ENCODE measurements at places on chromosomes 6 and 20. TPM values are rescaled to one million over a fixed set of nuclear protein-coding genes. Genes with fewer than 3 reads are reported as not detected.

ARMC12 gene
- total RNA-seq = not detected

SCGN gene
- total RNA-seq = not detected

CD83 gene
- total RNA-seq = 13.0 TPM

SLC13A3 gene
- not detected for total RNA-seq

COL12A1 gene
- 24.2 TPM for total RNA-seq

C20orf202 gene
- total RNA-seq = not detected

CRIP3 gene
- total RNA-seq = 0.29 TPM

FAXC gene
- total RNA-seq = 3.9 TPM

DNA sequence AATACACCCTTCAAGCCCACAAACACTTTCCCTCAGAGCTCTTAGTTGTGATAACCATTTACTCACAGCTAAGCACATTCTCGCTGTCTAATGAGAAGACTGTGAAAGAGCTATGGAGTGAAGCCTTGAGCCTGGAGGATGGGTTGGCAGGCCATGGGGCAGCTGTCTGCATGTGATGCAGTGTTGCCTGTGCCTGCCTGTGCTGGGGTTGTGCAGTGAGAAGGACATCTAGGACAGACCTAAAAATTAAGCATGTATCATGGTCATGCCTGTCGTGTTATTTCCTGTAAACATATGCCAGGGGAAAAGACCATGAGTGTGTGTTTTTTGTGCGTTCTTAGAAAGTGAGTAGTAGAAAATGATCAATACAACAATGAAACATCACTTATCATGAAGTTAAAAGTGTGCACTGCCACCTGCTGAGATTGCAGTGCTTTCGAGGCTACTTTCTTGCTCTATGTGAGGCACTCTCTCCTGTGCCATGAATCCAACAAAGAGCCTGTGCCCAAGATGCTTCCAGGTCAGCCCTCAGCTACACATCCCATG, 8.1 kb upstream of the ZC3H12D start:
- no peak for DNase-seq

GRCh38 chr6:36169023-36170007, 27.2 kb upstream of the BRPF3 start:
- no peak for DNase-seq

DNA sequence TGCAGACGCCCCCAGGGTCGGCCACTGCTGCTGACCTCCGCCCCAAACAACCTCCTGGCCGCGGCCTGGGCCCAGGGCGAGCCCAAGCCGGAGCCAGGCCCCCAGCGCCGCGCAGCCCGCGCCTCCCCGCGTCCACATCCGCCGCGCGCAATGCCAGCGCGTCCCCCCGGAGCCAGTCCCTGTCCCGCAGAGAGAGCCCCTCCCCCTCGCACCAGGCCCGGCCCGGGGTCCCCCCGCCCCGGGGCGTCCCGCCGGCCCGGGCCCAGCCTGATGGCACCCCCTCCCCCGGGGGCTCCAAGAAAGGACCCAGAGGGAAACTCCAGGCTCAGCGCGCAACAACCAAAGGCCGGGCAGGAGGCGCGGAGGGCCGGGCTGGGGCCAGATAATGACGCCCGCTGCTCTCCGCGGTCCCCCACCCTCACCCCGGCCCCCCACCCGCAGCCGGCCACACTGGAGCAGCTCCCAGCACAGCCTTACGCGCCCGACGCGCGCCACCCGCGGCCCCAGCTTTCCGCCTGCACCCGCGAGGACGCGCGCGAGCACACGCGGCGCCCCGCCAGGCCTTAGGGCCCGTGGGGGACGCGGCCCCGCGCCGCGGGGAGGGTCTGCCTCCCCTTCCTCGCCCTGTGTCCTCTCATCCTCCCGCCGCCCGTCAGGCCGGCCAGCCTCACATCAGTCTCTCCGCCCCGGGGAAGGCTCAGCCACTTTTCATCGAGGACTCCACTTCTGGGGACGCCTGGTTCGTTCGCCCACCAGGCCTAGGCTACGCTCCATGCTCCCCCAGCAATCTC, 12.9 kb upstream of the SLC22A7 start:
- no peak for DNase-seq

GRCh38 chr6:29702519-29703103, 20.6 kb upstream of the HLA-F start:
- DNase-seq = peak; percentile 43

- peak; percentile 23 for DNase-seq
These were observed 6.5 kb upstream of the GRIK2 start for GRCh38 chr6:101386982-101387381.

DNA sequence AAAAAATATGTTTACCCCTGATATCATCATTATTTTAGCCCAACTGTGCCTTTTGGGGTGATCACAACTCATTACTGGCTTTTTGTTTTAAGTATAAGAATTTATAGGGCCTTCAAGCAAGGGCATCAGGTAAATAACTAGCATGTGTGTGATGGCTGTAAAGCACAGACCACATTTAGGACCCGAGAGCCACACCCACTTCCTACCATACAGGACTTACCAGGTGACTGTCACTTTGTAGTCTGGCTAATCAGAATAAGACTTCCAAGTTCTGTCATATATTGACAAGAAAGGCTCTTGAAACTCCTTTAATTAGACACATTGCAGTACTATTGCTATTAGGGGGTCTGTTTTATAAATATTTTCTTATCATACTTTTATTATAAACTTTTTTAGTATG, 31.1 kb downstream of the TMEM242 start:
- no peak for DNase-seq

- DNase-seq = no peak
These were observed 88.2 kb downstream of the HIVEP2 start for GRCh38 chr6:142856624-142857232.

DNA sequence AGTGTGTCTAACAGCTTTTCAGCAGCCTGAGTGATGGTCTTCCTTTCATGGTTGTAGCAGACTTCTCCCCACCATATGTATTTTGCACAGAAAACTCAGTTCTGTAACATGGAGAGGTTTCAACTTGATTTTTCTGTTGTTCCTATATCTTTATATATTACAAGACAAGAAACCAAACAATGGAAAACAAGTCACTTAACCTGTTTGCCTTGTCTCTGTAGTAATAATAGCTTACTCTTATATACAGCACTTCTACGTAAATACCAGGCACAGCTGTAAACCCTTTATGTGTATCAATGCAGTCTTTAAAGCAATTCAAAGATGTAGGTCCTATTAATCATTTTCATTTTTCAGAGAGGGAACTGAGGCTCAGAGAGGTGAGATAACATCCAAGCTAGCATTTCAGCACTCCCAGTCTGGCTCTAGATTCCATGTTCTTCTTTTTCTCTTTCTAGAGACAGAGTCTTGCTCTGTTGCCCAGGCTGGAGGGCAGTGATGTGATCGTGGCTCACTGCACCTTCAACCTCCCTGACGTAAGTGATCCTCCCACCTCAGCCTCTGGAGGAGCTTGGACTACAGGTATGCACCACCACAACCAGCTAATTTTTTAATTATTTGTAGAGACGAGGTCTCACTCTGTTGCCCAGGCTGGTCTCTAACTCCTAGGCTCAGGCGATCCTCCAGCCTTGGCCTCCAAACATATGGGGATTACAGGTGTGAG, 90.4 kb downstream of the DTNBP1 start:
- no peak for DNase-seq

GRCh38 chr6:110656492-110656891, 158.8 kb downstream of the CDK19 start:
- DNase-seq = peak; percentile 78

- DNase-seq = no peak
These were observed 6.8 kb downstream of the ADA start for GRCh38 chr20:44644667-44645131.

GRCh38 chr6:57108691-57109090, 18.7 kb downstream of the ZNF451 start:
- no peak for DNase-seq

GRCh38 chr6:109485266-109485935, 2.4 kb upstream of the ZBTB24 start:
- DNase-seq = peak; percentile 23

DNA sequence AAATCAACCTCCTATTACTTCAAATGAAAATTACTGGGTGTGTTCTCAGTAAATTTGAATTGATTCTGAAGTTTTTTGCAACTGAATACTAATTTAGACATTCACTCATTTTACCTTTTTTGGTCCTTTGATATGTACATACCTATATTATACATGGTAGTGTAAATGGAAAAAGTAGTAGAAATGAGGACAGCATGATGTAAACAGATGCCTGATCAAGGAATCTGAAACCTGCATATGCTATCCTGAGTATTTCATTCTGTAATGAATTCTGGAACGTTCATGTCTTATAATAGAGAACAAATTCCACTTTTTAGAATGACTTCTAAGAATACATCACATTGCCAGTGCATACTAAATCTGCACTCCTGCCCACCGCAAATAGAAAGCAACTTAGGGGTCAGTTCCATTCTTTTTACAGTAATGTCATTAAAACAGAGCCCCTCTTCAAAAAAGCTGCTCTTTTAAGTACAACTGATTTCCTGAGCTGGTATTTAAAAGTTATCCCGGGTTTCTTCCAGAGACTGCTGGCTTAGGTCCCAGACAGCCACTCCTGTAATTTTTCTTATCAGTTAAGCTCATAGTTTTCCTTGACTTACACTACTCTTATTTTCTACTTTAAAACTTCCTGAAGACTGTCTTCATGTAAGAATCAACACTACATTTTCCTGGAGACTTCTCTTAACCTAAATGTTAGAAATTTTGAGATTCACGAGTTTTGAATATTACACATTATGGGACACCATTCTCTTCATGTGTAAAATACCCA, 48.4 kb downstream of the MAP3K7 start:
- no peak for DNase-seq

GRCh38 chr6:168101590-168102314, 22.7 kb upstream of the FRMD1 start:
- no peak for DNase-seq

DNA sequence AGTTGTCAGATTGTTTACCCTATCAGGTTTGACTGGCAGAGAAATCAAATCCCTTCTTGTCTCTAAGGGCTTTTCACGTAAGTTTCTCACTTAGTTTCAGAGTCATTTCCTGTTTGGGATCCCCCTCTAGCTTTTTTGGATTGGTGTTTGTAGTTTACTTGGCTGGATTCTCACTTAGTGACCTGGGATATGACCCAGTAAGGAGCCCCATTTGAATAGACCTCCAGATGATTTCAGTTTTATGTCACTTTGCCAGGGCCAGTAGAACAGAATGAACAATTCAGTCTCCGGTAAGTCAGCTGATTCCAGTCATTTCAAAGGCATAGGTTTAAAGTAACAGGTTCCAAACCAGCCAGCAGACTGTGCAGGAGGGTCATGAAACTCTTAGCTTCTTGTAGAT, 8.2 kb downstream of the FAM135A start:
- no peak for DNase-seq

DNA sequence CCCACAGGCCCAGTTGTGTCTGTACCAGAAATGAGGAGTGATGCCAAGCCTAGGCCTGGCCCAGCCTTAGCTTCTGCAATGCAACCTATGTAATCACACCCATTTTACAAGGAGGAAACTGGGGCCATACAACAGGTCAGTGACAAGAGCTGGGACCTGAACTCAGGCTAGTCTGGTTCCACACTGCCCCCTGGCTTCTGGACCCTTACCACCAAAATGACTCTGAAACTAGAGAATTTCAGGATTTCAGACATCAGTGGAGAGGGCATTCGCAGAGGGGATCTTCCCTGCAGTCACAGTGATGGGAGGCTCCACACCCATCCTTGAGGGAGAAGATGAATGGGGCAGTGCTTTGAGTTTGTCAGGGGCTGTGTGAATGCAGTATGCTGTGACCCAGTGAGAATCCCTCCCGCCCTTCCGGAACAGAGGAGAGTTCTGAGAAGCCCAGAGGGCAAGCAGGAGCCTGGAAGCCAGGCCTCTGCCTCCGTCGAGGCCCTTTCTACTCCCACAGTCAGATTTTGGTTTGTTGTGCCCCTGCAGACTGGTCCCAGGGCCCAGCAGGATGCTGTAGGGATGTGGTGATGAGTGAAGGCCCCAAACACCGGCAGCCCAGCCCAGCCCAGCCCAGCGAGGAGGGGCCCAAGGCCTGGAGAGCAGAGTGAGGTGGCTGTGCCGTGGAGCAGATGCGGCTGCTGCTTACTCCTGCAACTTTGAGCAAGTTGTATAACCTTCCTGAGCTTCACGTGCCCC, 48.1 kb upstream of the MYL9 start:
- DNase-seq = peak; percentile 12

DNA sequence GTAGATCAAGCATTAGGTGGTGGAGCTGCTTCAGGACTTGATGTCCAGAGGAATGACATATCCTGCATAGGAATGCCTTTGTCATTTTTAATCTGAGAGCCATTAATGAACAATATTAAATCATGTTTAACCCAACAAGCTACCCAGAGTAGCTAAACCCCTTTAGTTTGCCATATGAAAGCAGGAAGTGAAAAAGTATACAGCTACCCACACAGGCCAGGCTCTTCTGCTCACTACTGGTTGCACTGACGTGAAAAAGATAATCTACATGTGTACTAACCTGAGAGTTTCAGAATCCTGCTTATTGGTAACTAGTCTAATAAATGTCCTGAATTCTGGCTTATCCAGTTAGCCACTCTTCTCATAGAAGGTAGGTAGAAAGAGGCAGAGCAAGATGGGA, 19.9 kb downstream of the GLYATL3 start:
- no peak for DNase-seq

GRCh38 chr20:24572862-24573261, 103.4 kb downstream of the SYNDIG1 start:
- no peak for DNase-seq

DNA sequence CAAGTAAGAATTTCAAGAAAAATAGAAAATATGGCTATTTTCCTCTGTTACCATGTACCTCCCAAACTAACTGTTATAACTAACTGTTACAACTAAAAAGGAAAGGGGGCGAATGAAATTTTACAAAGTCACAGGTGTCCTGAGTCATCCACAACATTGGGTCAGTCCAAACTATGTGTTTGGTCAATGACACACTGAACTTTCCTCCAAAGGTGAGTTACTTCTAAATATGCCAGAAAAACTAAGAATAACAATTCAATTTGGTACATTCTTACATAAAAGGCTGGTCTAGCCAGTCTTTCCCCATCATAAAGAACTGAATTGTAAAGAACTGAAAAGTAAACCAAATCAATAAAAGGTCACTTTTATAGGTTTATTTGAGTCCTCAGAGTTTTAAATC, 44.3 kb downstream of the ILRUN start:
- DNase-seq = peak; percentile 77

DNA sequence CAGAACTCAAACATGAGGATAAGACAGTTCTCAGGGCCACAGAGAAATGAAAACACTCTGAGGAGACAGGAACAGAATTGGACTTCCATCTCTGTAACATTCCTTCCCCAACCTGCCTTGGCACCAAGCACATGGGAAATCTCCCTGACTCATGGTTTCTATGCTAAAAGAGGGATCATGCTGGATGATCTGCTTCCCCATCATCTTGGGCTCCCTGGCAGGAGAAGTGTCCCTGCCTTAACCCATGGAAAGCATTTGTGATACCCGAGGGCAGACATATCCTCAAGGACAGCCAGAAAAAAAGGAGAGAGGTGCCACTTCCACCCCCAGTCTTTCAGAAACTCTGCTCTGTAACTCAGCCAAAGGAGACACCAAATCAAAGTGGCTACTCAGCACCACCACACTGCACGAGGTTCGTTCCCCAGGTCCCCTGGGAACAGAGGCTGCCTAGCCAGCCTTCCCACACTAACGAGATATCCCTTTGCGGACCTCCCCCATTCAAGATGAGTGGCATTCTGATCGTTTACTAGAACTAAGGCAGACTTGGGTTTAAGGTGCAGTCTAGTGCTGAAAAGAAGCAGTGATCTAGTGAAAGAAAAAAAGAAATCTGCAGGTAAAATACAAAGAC, 34.8 kb downstream of the BLOC1S5 start:
- no peak for DNase-seq

- DNase-seq = no peak
These were observed 1.2 kb upstream of the TP53RK start for GRCh38 chr20:46690219-46691106.
